RWPE1 (cell line): ENCODE measurements at places on chromosomes 5 and 9.
A peak's percentile ranks its signal among the peaks of the same experiment; 100 is the strongest.

DNA sequence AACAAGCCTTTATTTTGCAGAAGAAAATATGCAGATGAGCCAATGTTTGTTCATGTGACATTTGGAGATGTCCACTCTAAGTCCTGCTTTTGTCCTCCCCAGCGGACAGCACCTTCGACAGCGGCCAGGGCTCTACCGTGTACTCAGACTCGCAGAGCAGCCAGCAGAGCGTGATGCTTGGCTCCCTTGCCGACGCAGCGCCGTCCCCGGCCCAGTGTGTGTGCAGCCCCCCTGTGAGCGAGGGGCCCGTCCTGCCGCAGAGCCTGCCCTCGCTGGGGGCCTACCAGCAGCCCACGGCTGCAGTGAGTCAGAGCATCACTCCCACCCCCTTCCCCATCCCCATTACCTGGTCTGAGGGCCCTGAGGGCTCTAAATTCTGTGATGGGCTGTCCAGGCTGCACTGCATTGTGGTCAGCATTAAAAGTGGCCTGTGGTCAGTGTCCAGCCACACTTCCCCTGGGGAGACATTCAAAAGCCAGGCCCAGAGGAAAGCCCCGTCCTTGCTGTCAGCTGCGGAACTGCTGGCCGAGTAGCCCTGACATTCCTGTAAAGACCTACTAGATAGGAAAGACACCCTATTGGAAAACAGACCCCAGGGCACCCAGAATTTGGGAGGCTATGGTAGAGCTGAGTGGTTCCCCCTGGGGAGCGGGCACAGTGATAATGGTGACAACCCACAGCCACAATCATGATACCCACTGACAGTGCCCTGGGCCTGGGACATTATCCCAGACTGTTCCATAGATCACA, 69.0 kb downstream of the WNK2 start:
- DNase-seq = no peak

DNA sequence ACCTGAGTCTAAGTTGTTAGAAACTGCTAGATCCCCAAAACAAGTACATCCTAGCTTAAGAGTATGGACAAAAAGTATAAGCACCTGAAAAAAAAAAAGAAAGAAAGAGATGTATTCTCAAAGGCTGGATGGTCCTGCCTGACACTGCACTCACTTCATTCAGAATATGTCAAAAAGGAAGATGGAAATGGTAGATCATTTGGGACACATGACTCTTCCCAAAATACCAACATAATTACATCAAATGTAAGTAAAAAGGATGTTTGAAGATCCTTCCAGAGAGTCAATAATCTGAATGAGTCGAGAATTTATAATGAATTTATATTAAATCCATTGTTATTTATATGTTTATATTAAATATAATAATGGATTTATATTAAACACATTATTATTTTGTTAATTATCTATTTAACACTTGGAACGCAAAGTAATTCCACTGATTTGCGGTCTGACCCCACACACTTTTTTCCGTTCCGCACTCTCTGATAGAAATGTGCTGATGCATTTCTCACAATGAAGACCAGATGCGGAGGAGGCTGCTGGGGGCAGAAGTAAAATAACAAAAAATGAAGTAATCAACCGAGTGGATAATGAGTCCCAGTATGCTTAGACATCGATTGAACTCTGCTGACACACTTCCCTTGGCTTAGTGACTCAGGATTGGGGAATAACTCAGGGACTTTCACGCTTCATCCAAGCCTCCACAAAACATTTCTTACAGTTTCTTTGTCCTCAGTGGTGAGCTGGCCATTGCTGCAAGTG, 201.2 kb downstream of the ADAMTS12 start:
- DNase-seq = no peak

DNA sequence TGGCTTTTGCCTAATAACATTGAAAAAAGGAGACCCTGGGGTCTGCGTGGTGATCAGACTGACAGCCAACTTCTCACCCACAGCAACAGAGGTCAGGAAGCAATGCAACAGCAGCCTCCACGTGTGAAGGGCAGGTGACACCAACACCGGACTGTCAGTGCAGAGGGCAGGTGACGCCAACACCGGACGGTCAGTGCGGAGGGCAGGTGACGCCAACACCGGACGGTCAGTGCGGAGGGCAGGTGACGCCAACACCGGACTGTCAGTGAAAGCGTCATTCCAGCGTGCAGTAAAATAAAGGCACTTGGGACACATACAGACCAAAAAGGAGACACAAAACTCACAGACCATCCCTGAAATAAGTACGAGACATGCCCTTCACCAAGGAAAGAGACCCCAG, 37.2 kb upstream of the CEP72 start:
- DNase-seq = no peak

DNA sequence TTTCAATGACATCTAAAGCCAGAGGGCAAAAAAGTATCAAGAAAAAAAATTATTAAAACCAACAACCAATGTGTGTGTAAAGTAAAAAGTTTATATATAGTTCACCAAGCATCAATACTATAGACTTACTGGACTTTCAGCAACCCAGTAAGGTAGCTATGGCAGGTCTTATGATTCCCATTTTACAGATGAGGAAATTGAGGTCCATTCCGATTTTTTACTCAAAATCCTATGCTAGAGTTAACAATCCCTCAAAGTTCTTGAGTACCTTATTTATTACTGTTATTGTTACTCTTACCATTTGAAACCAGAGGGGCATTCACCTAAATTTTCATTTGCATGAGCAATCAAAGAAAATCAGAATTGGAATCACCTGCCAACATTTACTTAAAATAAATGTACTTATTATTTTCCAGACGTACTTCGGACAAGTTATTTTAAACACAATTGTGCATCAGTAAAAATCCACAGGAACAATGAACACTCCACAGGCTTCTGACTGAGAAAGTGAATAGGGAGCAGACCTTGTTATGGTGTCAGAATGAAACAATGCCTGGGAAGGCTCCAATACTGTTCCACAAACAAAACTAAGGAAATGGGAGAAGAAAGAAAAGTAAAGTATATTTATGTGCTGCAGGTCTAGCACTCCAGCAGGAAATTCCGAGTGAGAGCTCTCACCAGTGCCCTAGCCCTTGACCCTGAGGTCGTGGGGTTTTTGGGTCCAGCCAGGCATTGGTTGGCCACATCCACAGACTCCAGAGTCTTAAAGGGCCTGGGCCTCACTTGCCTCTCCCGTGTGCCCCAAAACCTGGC, 229.9 kb downstream of the PIK3R1 start:
- no peak for DNase-seq

- no peak for DNase-seq
These were observed 32.5 kb downstream of the GLT6D1 start for GRCh38 chr9:135606885-135607259.

- DNase-seq = no peak
These were observed 33.0 kb upstream of the ARHGAP26 start for GRCh38 chr5:142737179-142737578.

DNA sequence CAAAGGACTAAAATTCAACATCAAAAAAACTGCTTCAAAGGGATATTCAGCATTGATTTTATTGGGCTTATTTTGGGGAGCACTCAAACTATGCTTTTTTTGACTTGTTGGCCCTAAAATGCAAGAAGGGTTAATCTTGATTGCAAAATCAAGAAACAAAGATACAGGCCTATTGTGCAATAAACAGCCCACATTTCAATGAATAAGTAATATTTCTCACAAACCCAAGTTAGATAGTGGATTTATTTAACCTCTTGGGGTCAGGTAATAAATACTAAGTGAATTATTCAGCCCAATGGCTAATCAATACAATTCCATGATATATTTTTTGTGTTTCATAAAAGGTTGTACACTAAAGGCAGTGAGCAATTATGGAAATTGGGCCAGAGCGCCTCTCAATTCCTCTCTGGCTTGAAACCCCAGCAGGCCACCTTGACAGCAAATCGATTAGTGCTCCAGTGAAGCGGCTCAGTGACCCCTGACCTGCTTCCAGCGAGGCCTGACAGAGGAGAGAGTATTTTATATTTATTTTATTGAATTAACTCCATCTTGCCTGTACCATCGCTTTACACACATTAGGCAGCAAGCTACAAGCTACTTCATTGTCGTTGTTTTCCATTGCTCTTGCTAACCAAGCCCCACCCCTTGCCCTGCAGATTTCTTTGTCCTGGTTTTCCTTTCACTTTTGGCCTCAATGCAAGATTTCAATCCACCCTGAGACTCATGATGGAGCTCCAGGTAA, 65.5 kb downstream of the EBF1 start:
- DNase-seq = no peak

DNA sequence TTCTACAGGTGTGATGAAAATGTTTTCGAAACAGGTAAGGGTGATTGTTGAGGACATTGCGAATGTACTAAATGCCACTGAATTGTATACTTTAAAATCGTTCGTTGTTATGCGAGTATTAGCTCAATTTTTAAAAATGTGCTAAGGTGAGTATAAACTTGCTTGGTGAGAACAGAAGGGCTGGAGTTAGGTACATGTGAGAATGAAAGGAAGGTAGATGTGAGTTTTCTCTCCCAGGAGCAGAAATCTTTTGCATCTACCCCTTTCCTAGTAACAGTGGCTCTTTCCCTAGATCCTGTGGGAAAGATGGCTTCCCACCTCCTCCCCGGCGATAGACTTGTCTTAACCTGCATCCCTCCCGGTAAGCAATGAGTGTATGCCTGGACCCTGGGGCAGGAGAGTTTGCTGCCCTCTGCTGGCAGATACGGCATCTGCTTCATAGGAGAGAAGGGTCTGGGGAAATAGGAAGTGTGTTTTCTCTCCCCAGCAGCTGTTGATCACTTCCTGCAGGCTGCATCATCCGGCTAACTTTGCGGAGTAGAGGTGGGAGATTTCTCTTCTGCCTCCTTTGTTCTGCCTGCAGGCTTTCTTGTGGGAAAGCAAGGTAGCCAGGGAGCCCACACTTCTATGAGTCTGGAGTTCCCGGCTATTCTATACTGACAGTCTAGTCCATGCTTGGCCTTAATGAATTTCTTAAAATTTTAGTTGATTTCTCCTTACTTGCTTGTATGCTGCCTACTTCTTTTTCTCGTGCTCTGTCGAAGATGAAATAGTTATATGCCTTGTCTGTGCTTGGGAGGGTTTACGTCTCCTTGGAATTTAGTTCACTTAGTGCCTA, 373.3 kb upstream of the SEMA6A start:
- peak; percentile 41 for DNase-seq

GRCh38 chr5:95870105-95870672, 47.7 kb upstream of the GLRX start:
- no peak for DNase-seq

- DNase-seq = no peak
These were observed 44.9 kb downstream of the PCSK1 start for GRCh38 chr5:96388176-96388575.

DNA sequence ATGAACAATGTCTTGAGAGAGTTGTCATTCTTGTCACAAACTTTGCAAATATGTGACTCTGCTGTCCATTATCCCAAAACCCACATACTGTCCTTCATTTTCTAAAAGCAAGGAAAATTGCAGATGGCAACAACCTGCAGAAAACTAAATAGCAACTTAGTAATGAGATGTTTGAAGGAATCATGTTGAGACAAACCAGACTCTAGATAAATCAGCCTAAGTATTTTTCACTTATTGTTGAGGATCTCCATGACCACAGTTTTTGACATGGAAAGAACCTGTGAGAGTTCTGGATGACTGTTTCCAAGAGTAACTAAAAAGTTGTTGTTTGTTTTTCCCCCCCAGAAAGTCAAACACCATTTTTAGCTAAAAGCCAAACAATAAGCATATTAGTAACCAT, 535.2 kb upstream of the ZNF608 start:
- no peak for DNase-seq

DNA sequence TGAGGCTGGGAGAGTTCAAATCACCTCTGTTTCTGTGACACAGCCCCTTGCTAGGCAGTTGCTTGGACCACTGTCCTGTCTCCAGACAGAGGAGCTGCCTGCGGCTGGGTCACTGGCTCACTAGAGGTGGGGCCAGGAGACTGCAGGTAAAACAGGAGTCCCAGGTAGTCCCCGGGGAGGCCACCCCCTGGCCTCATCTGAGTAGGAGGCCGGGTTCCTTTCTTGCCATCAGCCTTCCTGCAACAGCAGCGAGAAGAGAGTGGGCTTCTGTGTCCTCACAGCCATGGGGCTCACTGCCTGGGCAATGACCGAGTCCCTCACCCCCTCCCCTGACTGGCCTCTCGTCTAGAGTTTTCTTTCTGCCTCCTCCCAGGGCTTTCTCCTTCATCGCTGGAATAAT, 197.5 kb downstream of the CDK5RAP2 start:
- no peak for DNase-seq

DNA sequence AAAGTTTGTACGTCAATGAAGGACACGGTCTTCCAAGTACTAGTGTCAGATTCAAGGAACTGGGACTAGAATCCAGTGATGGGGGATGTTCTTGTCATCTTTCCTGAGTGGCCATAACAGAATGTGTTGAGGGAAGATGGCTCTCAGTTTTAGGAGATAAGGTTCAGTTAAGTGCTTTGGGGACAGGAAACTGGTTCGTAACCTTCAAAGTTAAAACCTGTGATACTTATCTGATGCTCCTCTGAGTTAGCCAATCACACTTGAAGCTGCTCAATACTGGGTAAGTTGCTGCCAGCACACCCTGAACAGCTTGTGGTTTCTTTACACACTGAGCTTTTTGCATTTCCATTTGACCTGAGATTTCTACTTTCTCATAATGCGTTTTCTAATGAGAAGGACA, 64.4 kb downstream of the PIK3R1 start:
- DNase-seq = no peak

GRCh38 chr9:113724202-113724601, 151.9 kb upstream of the ZNF618 start:
- DNase-seq = no peak

GRCh38 chr9:121674952-121675351, 23.5 kb downstream of the DAB2IP start:
- DNase-seq = no peak

DNA sequence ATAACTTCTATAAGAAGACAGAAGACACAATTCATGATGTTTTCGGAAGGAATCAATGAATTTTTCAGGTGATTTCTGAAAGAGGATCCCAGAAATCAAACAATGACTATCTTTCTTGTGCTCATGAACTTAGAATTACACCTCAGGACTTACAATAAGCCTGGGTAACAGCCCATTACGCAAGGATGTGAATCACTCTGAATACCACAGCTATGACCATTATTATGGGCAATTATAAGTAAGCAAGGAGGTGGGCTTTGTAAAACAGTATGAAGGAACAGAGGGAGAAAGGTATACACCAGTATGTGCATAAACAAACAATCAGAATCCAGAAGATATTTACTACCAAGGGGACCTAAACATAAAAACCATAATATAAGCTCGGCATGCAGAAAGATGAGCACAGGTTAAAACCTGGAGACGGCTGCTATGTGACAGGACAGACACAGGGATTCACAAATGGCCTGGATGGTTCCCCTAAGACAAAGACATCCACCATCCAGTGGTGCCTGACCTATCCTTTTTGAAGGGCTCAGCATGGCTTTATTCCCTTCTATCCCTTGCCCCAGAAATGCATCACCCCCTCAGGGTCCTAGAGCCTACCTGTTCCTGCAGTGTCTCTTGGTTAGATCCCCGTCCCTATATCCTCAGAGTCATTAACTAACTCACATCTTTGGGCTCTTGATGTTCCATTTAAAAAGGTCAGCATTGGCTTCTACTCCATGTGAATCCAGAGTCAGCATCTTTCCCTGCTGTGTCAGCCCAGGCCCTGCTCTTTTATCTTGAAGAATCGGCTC, 21.8 kb upstream of the PPP2CA start:
- peak; percentile 96 for DNase-seq
